IMR-90 (cell line): ENCODE measurements at places on chromosomes 13 and 19. TPM values are rescaled to one million over a fixed set of nuclear protein-coding genes. Genes with fewer than 3 reads are reported as not detected.

- H3K27ac ChIP-seq, result no peak overlapping the region
- no peaks in the 10 kb centered on the region for H3K36me3 ChIP-seq
- H3K27me3 ChIP-seq, result no peaks in the 10 kb centered on the region
- no peak for DNase-seq
- no peak overlapping the region for H3K4me3 ChIP-seq
- no peaks in the 10 kb centered on the region for H3K4me1 ChIP-seq
These were observed 248.7 kb downstream of the TDRD3 start for GRCh38 chr13:60645676-60646075.

GRCh38 chr19:41551212-41551610, 24.8 kb upstream of the CEACAM21 start:
- no peaks in the 10 kb centered on the region for H3K36me3 ChIP-seq
- no peaks in the 10 kb centered on the region for H3K4me1 ChIP-seq
- no peak overlapping the region for H3K4me3 ChIP-seq
- no peak for DNase-seq
- no peak overlapping the region for H3K27ac ChIP-seq
- peaks cover 15% of the 10 kb centered on the region for H3K27me3 ChIP-seq

- H3K4me1 ChIP-seq, result no peaks in the 10 kb centered on the region
- no peak overlapping the region for H3K27ac ChIP-seq
- H3K36me3 ChIP-seq, result peaks cover 10% of the 10 kb centered on the region
- no peak for DNase-seq
- H3K27me3 ChIP-seq, result no peaks in the 10 kb centered on the region
- H3K4me3 ChIP-seq, result no peak overlapping the region
These were observed 7.0 kb upstream of the PLA2G4C start for GRCh38 chr19:48117515-48118130.

- H3K27ac ChIP-seq, result no peak overlapping the region
- H3K36me3 ChIP-seq, result 0 out of 2 replicates have a peak, but pooled peaks cover 1% of the 10 kb centered on the region
- DNase-seq, result no peak
- no peak overlapping the region for H3K4me3 ChIP-seq
- peaks cover 4% of the 10 kb centered on the region for H3K4me1 ChIP-seq
These were observed 62.4 kb upstream of the RNF113B start for GRCh38 chr13:98239162-98240076.

The NLRP12 gene
- not detected in 2 replicates for polyA plus RNA-seq

DNA sequence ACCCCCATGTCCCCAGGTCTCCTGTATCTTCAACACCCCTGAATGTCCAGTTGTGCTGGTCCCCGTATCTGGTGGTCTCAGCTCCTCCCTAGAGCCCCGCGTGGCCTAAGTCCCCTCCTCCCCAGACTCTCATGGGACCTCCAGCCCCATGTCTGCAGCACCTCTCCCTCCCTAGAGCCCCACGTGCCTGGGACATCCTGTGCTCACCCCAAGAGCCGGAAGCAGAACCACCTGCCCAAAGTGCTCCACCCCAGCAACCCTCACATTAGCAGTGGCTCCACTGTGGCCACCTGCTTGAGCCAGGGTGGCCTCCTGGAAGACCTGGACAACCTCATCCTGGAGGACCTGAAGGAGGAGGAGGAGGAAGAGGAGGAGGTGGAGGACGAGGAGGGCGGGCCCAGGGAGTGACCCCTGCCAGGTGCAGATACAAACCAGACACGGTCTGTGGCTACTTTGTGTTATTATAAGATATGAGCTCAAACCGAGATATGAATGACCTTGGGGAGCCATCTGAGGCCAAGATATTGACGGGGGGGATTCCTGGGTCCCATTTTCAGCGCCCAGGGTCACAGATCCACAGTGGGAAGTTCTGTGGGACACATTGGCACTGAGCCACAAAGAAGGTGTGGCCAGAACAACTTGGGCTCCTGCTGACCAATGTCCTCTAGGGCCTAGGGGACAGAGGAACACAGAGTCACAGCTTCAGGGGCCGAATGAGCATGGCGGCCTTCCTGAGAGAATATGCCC, 6.0 kb downstream of the SHFL start:
- H3K27me3 ChIP-seq, result no peaks in the 10 kb centered on the region
- H3K4me3 ChIP-seq, result no peak overlapping the region
- H3K36me3 ChIP-seq, result peaks cover 31% of the 10 kb centered on the region; the same call in 1 of the 2 replicates
- no peak for DNase-seq
- H3K27ac ChIP-seq, result no peak overlapping the region

The NCR1 gene
- polyA plus RNA-seq, result not detected in 2 replicates

DNA sequence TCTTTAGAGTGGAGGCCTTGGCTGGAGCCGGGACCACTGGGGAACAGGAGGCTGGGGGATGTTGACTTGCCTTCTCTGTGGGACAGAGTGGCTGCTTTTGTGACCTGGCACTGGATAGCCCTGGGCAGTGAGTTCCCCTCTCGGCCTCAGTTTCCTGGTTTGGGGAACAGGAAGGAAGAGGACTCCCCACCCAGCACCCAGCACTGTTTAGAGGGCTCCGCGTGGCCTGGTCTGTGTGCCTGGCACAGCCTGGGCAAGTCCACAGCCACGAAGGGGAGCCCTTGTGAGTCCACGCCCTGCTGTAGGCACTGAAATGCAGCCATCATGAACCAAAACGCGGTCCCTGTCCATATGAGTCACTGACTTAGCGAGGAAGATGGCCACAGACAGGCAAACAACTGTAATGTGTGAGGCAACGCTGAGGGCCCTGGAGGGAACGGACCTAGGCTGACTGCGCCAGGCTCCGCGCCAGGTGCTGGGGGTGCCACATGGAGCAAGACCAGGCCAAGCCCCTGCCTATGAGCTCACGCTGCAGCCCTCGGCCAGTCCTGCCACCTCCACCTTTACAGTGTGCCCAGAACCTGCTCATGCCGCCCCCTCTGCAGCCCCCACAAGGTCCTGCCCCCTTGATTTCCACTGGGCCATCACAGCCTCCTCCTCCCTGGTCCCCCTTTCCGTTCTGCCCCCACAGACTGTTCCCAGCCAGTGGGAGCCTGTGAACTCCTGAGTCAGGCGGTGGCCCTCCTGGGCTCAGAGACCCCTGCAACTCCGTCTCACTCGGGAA, 35.5 kb downstream of the PAK4 start:
- H3K27me3 ChIP-seq, result no peaks in the 10 kb centered on the region
- H3K36me3 ChIP-seq, result no peaks in the 10 kb centered on the region
- peaks cover 24% of the 10 kb centered on the region for H3K4me1 ChIP-seq
- H3K27ac ChIP-seq, result peak overlapping the region; percentile 16; the same call in 1 of the 2 replicates

- H3K4me1 ChIP-seq, result peaks cover 5% of the 10 kb centered on the region; the same call in 1 of the 2 replicates
- peak; percentile 35 for DNase-seq
- no peak overlapping the region for H3K4me3 ChIP-seq
- no peaks in the 10 kb centered on the region for H3K27me3 ChIP-seq
These were observed 48.2 kb downstream of the STK24 start for GRCh38 chr13:98528663-98529064.

The WDR87 gene
- polyA plus RNA-seq, result not detected in 2 replicates

- H3K27ac ChIP-seq, result no peak overlapping the region
- H3K27me3 ChIP-seq, result no peaks in the 10 kb centered on the region
- no peaks in the 10 kb centered on the region for H3K4me1 ChIP-seq
These were observed 189.9 kb downstream of the DACH1 start for GRCh38 chr13:71677124-71677523.

DNA sequence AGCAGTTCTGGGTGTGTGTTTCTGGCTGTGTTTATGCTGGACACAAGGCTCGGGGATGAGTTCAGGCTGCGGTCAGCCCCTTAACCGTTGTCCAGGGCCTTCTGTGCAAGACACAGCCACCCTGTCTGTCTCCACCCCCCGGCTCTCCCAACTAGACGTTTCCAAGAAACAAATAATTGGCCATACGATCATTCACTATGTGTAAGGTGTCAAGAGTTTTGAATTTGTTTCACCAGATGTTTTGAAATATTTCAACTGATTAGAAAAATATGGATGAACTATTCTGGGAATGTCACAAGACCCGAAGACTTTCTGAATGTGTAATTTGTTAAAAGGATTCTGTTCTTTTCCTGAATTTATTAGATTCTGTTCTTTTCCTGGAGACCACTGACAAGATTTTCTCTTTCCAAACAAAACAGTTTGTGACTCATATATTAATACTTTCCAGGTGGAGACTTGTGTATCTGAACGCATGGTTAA, 318.2 kb downstream of the MYO16 start:
- no peaks in the 10 kb centered on the region for H3K27me3 ChIP-seq
- DNase-seq, result peak; percentile 30
- H3K36me3 ChIP-seq, result no peaks in the 10 kb centered on the region

DNA sequence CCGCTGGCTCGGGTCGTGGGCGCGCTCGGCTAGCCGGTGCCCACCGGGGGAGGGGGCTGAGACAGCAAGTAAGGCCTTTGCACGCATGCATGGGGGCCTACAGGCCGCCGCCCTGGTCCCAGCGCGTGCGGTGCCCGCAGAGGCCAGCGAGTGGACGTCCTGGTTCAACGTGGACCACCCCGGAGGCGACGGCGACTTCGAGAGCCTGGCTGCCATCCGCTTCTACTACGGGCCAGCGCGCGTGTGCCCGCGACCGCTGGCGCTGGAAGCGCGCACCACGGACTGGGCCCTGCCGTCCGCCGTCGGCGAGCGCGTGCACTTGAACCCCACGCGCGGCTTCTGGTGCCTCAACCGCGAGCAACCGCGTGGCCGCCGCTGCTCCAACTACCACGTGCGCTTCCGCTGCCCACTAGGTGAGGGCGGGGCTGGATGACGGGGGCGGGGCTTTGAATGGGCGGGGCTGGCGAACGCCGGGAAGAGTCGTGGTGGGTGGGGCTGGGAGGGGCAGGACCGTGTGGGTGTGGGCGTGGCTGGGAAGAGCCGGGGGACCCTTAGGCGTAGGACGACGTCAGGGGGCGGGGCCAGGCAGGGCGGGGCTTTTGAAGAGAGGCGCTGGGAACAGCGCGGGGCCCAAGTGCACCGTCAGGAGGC, 2.1 kb downstream of the CILP2 start:
- DNase-seq, result peak; percentile 46
- H3K27ac ChIP-seq, result no peak overlapping the region
- no peaks in the 10 kb centered on the region; the same call in 1 of the 2 replicates for H3K4me1 ChIP-seq
- no peaks in the 10 kb centered on the region for H3K36me3 ChIP-seq

DNA sequence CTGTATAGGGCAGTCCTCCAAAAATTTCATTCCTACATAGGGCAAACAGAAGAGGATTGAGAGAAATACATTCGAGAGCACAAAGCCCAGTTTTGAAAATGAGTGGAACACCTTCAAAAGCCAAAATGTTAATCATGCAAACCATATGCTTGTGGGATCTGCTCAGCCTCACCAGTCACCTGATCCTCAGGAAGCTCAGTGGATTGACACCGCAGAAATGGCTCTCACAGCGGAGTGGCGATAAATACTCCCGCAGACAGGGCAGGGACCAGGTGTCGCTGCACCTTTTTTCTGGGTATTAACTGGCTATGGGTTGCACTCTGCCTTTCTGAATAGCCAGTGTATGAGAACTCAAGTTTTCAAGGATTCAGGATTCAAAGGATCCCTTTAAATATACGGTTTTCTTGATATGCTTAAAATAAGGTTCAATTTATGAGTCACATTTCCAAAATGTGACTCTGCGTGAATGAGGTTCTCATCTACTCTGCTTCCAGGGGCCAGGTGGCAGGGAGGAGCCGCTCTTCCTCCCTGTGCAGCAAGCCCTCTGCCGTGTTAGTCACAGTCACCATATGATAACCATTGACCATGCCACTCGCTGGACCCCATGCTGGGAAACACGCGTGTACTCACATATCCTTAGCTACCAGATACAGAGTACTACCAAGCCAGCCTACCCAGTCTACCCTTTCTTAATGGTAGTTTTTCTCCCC, 18.3 kb upstream of the DHRS12 start:
- DNase-seq, result no peak
- H3K36me3 ChIP-seq, result no peaks in the 10 kb centered on the region
- H3K27ac ChIP-seq, result no peak overlapping the region
- H3K27me3 ChIP-seq, result peaks cover 70% of the 10 kb centered on the region

DNA sequence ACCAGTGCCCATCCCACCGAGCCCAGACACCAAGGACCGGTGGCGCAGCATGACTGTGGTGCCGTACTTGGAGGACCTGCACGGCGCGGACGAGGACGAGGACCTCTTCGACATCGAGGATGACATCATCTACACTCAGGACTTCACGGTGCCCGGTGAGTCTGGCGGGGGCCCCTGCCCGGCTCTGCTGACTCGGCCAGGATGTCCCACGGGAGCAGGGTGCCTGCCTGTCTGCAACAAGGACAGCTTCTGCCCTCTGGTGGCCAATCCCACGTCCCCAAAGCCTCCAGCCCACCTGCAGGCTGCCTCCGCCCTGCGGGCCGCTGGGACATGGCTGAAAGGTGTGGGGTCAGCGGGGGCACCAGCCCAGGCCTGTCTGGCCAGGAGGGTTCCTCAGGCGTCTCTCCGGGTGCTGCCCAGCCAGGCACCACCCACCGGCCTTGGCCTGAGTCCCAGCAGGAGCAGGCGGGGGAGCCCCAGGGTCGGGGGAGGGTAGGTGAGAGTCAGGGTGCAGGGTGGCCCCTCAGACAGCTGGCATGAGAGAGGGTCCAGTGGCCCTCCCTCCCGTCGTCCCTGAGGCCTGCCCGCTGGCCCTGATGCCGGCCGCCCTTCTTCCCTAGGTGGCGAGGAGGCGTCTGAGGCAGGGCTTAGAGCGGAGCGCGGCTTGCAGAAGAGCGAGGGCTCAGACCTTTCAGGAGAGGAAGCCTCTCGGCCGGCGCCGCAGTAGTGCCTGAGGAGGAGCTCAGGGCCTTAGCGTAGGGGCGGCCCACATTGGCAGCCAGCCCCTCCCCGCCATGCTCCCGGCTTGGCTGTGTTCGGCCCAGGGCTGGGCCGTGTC, 14.6 kb downstream of the CBARP start:
- DNase-seq, result peak; percentile 42
- H3K4me1 ChIP-seq, result no peaks in the 10 kb centered on the region

- H3K27ac ChIP-seq, result no peak overlapping the region
- H3K4me1 ChIP-seq, result no peaks in the 10 kb centered on the region
- no peak for DNase-seq
- H3K27me3 ChIP-seq, result no peaks in the 10 kb centered on the region
These were observed 136.2 kb downstream of the DNAJC3 start for GRCh38 chr13:95813139-95813538.

The ZNF8 gene
- polyA plus RNA-seq, result 1.5 and 2.1 TPM in 2 replicates

The TM9SF2 gene
- polyA plus RNA-seq, result 36.0 and 46.1 TPM in 2 replicates

DNA sequence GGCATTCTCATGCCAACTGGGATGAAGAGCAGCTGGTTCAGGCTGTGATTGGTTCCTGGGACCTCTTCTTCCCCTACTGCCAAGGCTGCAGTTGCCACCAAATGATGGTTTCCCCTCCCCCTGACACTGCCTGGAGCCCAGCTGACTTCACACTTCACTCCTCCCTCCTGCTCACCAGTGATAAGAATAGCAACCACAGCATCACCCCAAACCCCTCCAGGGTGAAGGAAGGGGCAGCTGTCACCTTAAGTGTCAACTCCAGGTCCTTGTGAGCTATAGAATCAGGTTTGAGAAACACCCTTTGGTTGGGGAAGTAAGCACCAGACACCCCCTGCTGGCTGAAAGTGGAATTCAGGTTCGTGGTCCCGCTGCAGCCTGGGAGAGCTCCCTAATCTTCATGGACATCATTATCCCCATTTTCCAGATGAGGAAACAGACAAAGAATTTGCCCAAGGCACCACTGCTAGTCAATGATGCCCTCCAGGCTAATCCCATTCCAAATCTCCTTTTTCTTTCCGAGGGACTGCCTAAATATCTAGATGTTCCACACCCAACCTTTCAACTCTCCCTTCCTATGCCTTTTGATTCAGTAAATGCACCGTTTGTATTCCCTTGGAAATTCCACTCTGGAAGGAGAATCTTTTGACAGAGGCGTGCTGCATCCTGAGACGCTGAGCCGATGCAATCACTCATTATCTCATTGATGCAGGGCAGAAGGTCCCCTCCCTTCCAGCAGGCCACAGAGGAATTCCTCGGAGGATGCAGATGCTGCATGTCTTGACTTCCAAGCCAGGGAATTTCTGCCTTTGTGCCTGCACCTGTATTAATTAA, 50.6 kb upstream of the UQCRFS1 start:
- no peaks in the 10 kb centered on the region for H3K36me3 ChIP-seq
- H3K4me3 ChIP-seq, result no peak overlapping the region
- no peaks in the 10 kb centered on the region for H3K4me1 ChIP-seq
- DNase-seq, result peak; percentile 17
